ENCODE measurements at places on chromosomes 1 and 21.
A peak's percentile ranks its signal among the peaks of the same experiment; 100 is the strongest.

DNA sequence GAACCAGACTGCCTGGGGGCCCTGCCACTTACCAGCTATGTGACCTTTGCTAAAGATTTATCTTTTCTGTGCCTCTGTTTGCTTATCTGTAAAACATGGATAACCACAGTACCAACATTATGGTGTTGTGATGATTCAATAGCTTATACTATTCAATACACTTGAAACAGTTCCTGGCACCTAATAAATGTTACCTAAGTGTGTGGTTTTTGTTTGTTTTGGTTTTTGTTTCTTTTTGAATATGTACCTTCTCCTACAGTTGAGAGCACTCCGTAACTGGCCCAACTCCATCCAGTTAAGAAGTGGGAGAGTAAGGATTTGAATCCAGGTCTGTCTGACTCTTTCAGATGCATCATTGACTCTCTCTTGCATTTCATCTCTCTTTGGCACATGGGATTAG lies 125.8 kb upstream of the C8B start:
- no peak for DNase-seq

DNA sequence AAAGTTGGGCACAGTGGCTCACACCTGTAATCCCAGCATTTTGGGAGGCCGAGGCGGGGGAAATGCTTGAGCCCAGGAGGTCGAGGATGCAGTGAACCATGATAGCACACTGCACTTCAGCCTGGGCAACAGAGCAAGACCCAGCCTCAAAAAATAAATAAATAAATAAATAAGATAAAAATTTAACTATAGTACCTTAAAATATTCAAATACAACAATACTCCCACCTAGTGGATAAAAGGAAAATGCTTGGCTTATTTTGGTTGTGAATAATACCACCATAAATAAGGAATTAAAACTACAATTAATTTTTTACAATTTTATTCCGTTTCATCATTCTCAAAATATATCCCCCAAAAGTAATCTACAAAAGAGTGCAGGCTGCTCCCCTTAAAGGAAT lies 8.1 kb downstream of the PSMG1 start:
- DNase-seq, result no peak

DNA sequence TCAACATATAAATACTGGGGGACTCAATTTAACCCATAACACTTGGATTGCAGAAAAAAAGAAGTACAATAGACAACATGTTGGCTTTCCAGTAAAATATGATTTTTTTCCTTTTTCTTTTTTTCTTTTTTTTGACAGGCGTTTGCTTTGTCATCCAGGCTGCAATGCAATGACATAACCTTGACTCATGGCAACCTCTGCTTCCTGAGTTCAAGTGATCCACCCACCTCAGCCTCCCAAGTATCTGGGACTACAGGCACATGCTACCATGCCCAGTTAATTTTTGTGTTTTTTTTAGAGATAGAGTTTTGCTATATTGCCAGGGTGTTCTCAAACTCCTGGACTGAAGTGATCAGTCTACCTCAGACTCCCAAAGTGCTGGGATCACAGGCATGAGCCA lies 1512.0 kb upstream of the PRMT6 start:
- no peak for DNase-seq

GRCh38 chr1:38173848-38174247 lies 127.3 kb upstream of the POU3F1 start:
- no peak for DNase-seq

DNA sequence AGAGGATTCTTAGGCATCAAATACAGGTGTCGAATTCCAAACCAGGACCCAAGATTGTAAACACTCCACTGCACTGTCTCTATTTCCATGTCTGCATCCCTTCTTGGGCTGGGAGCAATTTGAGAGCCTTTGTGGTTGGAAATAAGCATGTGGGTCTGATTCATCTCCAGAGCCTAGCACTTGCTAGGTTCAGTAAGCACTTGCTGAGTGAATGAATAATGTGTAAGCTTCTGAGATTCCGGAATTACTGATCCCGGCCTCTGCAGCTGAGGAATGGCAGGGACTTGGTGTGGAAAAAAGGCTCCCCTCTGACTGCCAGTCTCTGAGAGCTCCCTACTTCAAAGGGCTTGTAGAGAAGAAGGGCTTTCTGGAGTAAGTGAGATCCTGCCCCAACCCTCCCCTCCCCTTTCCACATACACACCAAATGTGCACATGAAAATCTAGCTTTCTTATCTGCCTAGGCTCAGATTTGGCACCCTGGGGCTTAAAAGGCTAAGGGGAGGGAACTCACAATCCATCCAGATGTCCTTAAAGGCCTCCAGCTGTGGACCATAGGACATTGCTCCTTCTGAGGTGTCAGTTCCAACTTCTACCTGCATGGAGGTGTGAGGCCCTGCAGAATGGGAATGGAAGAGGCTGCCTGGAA lies 39.6 kb upstream of the TRABD2B start:
- DNase-seq, result no peak

- no peak for DNase-seq
These were observed 33.3 kb upstream of the PGBD5 start for GRCh38 chr1:230459465-230459864.

DNA sequence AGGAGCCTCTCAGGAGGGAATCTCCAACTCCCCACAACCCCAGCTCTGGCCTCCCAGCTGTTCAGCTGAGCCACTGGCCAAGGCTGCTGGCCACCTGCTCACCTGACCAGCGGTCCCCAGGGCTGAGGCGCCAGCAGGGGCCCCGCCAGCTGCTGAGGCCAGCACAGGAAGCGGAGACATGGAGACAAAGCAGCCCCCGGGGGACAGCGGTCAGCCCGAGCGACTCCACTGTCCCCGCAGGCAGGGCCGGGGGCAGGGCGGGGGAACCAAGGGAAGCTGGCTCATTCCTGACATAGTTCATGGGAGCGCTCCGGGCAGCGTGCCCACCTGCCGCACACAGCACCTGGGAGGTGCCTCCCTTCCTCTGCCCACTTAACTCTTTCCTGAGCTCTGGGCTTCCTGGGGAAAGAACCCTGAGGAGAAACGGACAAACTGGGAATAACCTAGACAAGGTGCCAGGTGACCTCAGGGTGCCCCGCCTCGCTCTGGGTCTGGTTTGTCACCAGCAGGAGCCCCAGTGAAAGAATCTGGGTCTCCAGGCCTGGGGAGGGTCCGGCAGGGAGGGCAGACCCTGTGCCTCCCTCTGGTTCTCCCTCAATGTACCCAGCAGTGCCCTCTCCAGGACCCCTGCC lies 10.7 kb downstream of the EPHA2 start:
- no peak for DNase-seq

- DNase-seq, result no peak
These were observed 309.9 kb downstream of the CHRM3 start for GRCh38 chr1:239696317-239696716.

GRCh38 chr1:9297831-9298230 lies 5.1 kb downstream of the SPSB1 start:
- DNase-seq, result no peak

DNA sequence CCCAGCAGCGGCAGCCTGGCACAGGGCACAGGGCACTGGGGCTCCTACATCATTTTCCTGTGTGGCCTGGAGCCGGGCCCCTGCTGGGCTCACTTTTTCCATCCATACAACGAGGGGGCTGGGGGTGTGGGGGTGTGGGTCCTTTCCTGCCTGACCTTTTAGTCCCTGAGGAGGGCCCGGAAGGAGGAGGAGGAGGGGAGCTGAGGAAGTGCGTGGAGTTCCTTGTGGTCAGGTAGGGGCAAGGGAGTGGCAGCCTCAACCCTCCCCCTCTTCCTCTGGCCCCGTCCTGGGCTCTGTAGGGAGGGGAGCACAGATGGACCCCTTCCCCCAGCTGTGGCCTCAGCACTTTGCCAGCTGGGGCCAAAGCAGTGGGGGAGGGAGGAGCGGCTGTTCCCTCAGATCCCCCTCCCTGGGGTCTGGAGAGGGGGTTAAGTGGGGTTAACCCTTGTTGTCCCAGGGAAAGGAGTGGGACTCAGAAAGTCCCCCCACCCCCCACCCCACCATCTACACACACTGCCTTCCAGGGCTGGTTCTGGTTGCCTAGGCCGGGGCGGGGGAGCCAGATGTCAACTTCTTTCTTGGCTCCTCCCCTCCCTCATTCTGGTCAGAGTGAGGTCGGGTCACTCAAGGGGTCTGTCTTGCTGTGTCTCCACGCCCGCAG lies 5.7 kb downstream of the NTRK1 start:
- no peak for DNase-seq

DNA sequence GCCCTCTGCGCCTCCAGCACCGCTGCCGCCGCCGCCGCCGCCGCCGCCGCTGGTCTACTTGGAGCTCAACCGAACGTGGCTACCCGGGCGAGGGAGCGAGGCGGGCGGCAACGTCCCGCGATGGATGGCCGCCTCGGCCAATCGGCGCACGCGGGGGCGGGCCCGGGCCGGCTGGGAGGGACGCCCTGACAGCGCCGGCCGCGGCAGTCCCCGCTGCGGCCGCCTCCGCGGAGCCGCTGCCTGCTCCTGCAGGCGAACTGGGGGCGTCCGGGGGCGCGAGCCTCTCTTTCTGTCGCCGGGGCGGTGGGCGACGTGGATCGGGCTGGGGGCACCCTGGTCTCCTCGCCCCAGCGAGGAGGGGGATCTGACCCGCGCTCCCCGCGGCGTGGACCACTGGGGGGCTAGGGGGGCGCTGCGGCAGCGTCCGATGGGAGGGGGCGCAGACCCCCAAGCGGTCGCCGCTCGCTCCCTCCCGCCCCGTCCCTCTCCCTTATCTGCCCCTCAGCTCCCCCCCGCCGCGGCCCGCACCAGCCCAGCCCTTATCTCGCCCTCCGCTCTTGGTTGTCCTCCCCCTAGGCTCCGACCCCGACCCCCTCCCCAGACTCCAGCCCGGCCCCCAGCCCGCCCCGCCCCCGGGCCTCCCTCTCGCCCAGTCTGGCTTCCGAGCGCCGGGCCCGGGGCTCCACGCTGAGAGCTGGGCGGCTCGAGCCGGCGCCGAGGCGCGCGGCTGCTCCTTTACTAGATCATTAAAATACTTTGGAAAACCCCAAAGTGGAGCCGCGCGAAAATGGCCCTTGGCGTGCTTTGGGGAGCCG lies at the start of gene SSBP3:
Gene SSBP3 (minus strand): TSS at position 56 of the 815 bp plus-strand sequence.
- peak; percentile 86 for DNase-seq

DNA sequence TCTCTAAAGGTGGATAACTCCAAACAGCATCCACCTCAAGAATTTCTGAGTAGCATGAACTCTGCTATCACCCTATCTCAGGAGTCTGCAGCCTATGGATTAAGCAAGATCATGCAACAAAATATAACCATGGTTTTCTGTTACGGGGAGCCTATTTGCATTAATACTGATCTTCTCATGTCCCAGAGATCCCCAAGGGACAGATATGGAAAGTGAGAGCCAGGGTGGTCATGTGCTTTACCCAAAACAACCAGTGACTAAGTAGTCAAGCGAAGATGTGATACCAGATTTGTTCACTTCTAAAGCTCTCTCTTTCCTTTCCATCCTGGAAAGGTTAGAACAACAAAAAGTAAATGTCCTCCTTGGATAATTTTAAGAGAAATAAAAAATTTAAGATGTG lies 125.1 kb downstream of the PRRX1 start:
- no peak for DNase-seq

- DNase-seq, result no peak
These were observed 56.7 kb downstream of the MRPS6 start for GRCh38 chr21:34129901-34130715.

DNA sequence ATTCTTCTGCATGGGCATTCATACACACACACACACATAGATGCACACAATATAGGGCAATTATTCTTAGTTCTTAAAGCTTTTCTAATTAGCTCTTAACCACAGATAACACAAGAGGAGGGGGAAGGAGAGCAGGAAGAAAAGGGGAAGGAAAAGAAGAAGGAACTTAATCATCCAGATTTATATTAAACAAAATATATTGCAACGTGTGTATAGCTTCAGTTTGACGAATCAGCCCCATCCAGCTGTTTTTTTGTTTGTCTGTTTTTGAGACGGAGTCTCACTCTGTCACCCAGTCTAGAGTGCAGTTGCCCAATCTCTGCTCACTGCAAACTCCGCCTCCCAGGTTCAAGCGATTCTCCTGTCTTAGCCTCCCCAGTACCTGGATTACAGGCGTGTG lies 21.7 kb upstream of the ANKRD13C start:
- no peak for DNase-seq

All from T follicular helper cell (primary cell).